ENCODE measurements at places on chromosomes 11 and 22. TPM values are rescaled to one million over a fixed set of nuclear protein-coding genes. Genes with fewer than 3 reads are reported as not detected.

- no peak for DNase-seq
Measured at GRCh38 chr11:11349870-11350337, 3.1 kb downstream of the CSNK2A3 start.

DNA sequence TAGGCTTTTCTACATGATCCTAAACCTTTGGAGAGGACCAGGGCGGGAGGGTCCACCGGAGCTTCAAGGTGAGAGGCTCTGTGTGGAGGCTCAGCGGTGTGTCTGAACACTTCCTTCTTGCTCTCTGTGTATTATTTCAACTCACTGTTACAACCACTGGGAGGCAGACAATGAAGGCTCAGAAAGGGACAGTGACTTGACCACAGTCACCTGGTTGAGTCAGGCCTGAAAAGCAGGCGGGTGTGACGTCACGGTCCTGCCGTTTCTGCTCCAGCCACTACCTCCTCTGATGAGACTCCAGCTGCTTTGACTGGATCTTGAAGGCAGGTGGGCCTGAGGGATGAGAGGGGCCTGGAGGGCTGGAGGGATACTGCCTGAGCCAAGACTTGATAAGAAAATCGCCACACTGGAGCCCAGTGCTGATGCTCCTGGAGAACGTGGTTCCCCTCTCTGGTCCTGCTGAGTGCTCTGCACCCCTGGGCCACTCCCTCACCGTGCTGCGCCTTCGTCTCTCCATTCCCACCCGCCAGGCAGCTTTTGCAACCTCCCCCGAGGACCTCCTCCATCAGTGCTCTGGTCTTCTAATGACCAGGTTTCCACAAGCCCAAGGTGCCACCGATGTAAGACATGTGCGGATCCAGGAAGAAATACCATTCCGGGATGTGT is 27.9 kb downstream of the KCNC1 start:
- DNase-seq: no peak

GRCh38 chr11:117859488-117860112 is 16.9 kb downstream of the FXYD6 start:
- DNase-seq: no peak

DNA sequence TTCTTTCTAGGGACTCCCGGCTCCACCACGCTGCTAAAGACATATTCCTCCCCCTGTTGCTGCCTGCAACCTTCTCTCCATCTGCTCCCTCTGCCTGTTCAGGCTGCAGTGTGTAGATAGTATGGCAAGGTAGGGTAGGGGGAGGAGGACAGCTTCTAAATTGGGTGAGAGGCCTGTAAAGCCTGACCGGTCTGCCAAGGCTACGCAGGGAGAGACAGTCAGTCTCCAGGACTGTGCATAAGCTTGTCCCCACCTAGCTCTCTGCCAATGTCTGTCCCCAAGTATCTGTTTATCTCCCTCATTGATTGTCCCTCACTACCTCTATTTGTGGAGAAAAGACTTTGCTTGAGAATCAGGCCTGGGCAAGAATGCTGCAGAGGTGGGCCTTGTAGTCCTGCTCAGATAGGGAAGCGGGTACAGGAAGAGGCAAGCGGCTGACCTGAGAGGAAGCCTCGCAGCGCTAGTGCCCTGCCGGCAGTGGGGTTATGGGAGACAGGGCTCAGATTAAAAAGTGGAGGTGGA is 871 bp upstream of the SEZ6L start:
- no peak for DNase-seq

DNA sequence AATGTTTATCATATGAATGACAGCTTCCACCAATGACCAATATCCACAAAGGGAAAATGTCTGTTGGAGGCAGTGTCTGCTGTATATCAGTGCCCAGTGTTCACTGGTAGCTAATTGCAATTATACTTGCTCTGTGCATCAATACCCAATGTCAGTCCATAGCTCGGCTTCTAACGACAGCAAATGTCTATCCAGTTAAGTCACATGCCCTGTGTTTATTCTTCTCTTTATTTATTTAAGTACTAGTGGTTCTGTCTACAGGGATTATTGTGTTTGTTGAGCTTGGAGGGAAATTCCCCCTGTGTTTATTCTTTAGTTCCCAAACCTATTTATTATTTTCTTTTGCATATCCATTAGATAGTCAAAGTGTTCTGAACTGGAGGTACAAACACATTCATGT is 18.6 kb downstream of the TSKU start:
- no peak for DNase-seq

DNA sequence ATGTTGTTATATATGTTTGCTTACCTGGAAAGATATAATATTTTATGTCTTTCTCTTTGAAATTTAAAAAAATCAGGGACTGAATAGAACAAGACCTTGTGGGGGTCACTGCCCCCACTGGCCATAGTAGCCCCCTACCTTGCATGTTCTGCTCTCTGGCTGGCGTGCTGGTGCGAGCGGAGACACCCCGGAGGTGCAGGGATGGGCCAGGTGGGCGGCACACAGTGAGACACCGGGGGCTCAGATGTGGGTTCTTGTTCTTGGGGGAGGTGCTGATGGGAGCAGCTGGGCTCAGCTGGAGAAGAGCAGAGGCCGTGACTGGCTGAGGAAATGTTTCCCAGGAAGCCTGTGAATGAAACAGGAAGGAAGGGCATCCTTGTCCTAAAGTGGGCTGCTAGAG is 20.2 kb downstream of the GAB4 start:
- no peak for DNase-seq

DNA sequence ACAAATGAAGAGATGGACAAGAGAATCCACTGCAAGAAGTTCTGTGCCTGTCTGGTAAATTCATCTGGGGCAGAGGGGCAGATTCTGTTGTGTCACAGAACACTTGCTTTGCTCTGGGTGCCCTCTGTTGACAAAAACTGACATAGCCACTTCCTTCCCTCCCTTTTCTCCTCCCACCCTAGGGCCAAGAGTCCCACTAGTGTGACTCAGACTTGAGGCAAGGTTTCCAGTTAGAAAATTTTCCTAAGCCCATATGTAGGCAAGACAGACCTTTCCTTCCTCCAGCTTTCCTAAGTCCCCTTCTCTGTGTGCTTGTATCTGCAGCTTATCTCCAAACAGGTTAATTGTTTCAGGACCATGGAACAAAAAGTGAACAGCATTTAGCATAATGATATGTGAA is 106.8 kb downstream of the RBFOX2 start:
- DNase-seq: peak; percentile 53

DNA sequence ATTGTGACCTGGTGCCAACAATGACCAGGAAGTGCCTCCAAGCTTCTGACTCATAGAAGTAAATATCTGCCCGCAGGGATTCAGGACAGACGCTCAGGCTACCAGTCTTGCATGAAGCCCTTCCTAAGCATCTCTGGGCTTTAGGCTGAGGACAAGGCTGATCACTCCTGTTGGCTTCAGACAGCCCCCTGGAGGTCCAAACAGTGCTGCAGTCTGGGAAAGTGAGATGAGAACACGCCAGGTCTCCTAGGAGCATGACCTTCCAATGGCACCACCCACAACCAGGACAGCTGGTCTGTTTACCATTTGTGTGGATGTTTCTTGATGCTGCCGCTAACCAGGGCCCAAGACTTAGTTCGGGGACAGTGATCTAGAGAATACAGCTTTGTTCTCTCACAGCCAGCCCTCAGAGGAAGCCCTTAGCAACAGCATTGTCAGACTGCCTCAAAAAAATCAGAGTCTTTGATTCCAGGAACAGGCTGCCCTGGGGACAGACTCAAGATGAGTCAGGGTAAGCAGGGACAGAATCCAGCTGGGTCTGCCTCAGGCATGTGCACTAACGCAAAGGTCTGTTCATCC is 111.2 kb downstream of the ZNF280B start:
- DNase-seq: peak; percentile 21

DNA sequence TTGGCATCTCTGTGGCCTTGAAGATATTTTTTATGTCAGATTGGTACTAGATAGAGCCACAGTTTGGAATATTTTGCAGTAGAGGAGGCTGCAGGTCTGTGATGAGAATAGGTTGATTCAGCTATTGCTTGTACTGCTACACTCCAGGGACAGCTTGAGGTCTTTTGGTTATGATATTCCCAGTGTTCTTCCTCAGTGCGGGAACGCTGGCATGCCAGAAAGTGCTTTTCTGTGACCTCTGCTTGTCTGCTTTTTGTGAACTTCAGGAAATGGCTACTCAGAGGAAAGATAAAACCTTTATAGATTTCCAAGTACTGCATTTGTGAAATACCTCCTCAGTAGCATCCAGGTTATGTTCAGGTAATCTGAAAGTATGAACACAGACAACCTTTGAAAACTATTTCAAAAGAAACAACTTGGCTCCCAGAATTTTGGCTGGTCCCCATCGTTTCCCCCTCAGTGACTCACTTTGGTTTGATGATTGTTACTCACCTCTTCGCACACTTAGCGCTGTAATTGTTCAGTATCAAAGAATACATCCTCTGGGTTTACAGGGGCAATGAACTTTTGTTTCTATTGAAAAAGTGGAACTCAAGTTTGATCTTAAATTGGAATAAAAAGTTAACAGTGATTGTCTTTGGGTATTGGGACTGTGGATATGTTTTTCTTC is 191.4 kb downstream of the HIPK3 start:
- no peak for DNase-seq

DNA sequence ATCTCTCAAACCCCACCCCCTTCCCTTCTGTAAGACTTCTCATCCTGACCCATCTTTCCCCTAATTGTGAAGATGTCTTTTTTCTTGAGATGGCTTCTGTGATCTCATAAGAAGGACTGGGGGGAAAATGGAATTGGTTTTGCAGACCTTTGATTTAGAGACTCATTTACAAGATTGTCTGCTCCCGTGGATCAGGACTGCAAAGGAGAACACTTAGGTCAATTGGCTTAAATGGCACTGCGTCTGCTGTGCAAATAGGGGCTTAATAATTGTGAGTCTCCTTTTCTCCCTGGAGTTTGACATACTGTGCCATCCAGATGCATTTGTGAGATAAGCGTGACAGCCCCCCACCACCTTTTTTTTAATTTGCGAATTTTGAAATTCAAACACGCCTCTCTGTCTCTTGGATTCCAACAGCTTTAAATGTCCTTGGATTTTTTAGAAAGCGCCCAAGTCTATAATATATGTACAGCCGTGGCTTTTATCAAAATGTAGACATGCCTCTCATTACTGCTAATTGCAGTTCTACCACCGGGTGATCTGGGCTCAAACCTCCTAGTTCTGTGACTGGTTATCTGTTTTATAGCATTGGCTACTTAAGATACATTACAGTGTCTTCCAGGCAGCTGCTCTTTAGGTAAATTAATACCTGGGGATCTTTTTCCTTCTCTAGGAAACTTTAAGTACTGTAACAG is 150.0 kb downstream of the DBX1 start:
- DNase-seq: no peak

GRCh38 chr11:115087791-115088190 is 409.5 kb downstream of the NXPE2 start:
- DNase-seq: no peak

DNA sequence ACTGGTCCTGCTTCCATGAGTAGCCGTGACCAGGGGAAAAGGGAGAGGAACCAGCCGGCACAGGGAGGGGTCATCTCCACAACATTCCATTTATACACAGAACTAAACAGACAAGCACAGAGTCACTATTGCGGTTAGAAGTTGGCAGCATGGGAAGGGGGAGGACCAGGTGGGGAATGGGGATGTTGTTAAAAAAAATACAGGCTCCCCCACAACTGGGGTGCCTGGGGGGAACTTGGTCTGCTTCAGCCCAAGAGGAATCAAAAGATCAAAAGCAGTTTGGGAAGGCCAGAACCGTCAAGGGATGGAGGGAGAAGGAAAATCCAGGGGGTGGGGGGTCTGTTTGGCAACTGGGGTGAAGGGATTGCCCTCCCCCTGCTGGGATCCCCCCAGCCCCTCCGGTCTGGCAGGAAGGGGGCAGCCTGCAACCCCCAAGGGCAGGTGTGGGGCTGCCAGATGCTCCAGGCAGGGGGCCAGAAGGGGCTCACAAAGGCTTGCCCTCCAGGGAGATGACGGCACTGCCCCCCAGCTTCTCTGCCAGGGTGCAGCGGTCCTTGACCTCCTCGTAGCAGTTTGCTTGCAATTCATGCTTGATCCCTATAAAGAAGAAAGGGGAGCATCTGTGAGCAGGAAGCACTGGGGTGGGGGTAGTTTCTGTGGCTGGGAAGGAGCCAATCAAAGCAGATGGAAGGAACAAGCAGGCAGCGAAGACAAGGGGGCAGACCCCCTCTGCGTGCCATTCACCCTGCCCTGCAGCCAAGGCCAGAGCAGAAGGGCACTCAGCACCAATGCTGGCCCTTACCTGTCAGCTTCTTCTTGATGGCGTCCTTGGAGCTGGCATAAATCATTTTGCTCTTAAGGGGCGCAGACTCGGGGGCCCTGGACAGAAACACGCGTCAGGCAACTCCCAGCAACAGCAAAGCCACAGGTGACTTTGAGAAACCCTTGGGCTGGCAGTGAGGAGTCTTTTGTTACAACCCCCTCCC is 2.8 kb downstream of the CFL1 start:
- DNase-seq: no peak

- DNase-seq: peak; percentile 48
Measured at GRCh38 chr11:103601225-103601846, 435.1 kb upstream of the DDI1 start.

GRCh38 chr11:48261600-48261999 is 2.1 kb upstream of the OR4X1 start:
- no peak for DNase-seq

GRCh38 chr11:26947904-26948639 is 45.8 kb upstream of the FIBIN start:
- DNase-seq: no peak

GRCh38 chr22:42310291-42311015 is 40.0 kb upstream of the TCF20 start:
- DNase-seq: no peak

DNA sequence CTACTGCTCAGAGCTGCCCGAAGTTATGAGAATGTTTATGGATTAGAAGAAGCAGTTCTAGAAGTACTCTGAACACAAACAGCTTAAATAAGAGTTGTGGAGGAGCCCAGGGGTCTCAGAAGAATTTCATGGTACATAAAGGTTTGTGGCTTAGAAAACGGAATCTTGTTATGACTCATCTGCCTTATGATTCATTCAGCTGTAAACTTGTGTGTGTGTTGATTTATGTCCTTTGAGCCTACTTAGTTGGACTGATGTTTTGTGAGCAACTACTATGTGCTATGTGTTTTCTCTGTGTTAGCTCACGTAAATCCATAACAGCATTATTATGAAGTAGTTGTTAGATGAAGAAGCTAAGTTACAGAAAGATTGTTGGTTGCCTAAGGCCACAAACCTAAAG is 203.7 kb downstream of the PGR start:
- DNase-seq: no peak

- no peak for DNase-seq
Measured at GRCh38 chr22:42635531-42635930, 4.9 kb downstream of the ATP5MGL start.

GRCh38 chr11:134479206-134480135 is 67.4 kb upstream of the B3GAT1 start:
- peak; percentile 32 for DNase-seq

The MUC6 gene
- not detected for total RNA-seq

The C2CD2L gene
- 11.7 TPM for total RNA-seq

The IL17REL gene
- 0.15 TPM for total RNA-seq

The SLC15A3 gene
- 0.62 TPM for total RNA-seq

The HTR3A gene
- total RNA-seq: not detected

The ELF5 gene
- not detected for total RNA-seq

The TMEM45B gene
- total RNA-seq: not detected

The MLC1 gene
- 1.2 TPM for total RNA-seq

The PRG3 gene
- total RNA-seq: not detected

The MUC5AC gene
- not detected for total RNA-seq

The CRYBB2 gene
- total RNA-seq: 1.9 TPM

The ADM2 gene
- total RNA-seq: 0.36 TPM
